Large intestine (tissue), 12 donors: ENCODE measurements at places on chromosomes 5 and 9. TPM values are rescaled to one million over a fixed set of nuclear protein-coding genes. Genes with fewer than 3 reads are reported as not detected.

ZNF367 gene
- 8.2 TPM for polyA plus RNA-seq

HSD17B4 gene
- 135 TPM for polyA plus RNA-seq

GPX3 gene
- polyA plus RNA-seq, result 34.3 TPM

DYNC2I2 gene
- 39.8 TPM for polyA plus RNA-seq

HTR1A gene
- polyA plus RNA-seq, result not detected

HMMR gene
- 10.0 TPM for polyA plus RNA-seq

SLC6A7 gene
- polyA plus RNA-seq, result 5.7 TPM

ACSL6 gene
- polyA plus RNA-seq, result 2.9 TPM

PIGO gene
- 25.5 TPM for polyA plus RNA-seq

ACOT12 gene
- polyA plus RNA-seq, result 0.72 TPM

ADAMTS2 gene
- polyA plus RNA-seq, result 5.9 TPM

ZBTB26 gene
- 11.4 TPM for polyA plus RNA-seq
